Progenitor cell of endocrine pancreas (in vitro differentiated cells): ENCODE measurements at places on chromosomes 4 and X. TPM values are rescaled to one million over a fixed set of nuclear protein-coding genes. Genes with fewer than 3 reads are reported as not detected.

DNA sequence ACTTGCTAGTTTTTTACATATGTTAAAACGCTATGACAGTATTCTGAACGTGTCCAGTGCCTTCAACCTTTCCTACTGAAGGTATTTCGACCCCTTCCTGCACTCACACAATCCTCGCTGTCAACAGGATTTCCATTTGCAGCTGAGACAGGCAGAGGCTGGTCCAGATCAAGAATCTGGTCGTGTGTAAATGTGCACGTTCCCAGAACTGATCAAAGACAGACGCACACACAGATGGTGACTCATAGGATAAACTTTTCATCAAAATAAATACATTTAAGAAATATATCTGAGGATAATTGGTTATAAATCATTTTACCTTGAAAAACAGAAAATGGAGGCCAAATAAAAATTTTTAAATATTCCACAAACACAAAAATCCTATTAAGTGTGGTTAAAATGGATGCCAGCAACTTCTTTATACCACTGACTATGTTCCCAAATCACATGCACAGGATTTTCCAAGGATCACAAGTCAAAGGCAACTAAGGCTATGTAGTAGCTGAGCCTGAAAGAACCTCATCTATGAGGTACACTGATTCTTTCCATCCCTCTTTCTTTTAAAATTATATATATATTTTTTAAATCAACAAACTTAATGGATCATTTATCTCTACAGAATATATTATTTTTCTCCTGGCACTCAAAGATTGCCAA, 85.9 kb downstream of the RNF150 start:
- no peak for DNase-seq

DNA sequence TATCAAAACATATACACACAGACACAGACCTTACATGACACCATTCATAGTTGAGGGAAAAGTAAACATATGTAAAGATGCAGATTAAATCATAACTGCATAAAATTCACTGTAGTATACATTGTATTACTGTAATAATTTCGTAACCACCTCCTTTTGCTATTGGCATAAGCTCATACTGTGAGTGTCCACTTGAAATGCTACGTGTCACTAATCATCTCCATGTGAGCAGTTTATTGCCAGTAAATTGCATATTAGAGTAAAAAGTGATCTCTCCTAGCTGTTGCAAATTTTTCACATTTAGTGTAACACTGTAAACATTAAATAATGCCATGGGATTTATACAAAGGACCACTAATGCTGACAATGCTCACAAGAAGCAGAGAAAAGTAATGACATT, 256.7 kb upstream of the GNPDA2 start:
- no peak for DNase-seq

GRCh38 chr4:28221536-28221935, 1360.9 kb downstream of the STIM2 start:
- DNase-seq = no peak

DNA sequence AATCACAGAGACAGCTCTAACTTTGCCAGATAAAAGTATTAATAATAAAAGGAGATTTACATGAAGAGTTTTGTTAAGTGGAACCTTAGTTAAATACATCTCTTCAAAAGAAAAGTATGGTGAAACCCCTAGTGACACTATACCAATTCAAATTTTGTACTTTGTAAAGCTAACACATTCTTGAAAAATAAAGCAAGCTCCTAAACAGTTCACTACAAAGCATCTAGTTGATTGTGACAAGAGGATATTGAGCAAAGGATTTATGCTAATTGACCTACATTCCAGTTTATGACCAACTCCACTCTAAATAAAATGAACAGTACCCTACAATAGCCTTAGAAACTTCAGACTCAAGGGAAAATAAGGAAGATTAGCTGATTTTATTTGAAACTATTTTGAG, 69.4 kb upstream of the WDR17 start:
- DNase-seq = no peak

- DNase-seq = no peak
Observed at GRCh38 chr4:20262221-20262620, 10.5 kb downstream of the SLIT2 start.

DNA sequence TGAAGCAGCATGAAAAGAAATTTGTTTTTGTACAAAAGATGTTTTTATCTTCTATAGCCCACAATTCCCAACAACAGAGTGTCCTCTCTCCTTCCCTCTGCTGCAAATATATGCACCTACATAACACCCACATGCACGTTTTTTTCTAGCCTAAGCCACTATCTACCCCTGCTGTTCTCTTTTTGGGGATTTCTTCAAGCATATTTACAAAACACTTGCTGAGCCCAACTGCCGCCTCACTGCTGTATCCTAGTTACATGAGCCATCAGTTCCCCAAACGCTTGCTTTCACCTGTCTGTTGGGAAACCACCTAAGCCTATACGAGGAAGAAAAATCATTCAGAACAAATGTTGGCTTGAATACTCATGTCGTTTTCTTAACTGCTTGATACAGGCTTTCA, 127.2 kb downstream of the CHRNA9 start:
- DNase-seq = no peak

DNA sequence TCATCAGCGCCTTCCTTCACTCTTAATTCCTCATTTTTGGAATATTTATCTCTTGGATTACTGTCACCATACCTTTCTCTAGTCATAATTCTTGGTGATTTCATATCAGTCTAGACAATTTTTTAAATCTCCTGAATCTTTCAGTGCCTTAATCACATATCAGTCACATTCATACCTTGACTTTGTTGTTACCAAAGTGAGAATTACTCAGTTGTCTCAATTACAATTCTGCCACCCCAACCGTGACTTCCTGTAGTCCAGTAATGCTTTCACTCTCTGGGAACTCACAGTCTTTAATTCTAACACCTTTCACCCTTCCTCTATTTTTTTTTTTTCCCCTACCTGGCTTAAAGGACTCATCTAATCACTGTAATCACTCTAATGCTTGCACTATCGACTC, 1275.3 kb upstream of the TENM3 start:
- no peak for DNase-seq

Gene SLC10A7
- 14.1 and 16.5 TPM in 2 replicates for total RNA-seq

Gene HPSE
- total RNA-seq = 2.8 and 3.6 TPM in 2 replicates

Gene KLF8
- total RNA-seq = 4.7 and 4.8 TPM in 2 replicates

Gene CYBB
- 0.27 and 0.41 TPM in 2 replicates for total RNA-seq
